Activated T-cell treated with anti-CD3 and anti-CD28 coated beads, Interleukin-2, amount 50 U/mL, for 24 hours (primary cell): ENCODE measurements at places on chromosomes 1 and 21.

GRCh38 chr1:93137604-93138292 is 42.5 kb downstream of the TMED5 start:
- DNase-seq: no peak

DNA sequence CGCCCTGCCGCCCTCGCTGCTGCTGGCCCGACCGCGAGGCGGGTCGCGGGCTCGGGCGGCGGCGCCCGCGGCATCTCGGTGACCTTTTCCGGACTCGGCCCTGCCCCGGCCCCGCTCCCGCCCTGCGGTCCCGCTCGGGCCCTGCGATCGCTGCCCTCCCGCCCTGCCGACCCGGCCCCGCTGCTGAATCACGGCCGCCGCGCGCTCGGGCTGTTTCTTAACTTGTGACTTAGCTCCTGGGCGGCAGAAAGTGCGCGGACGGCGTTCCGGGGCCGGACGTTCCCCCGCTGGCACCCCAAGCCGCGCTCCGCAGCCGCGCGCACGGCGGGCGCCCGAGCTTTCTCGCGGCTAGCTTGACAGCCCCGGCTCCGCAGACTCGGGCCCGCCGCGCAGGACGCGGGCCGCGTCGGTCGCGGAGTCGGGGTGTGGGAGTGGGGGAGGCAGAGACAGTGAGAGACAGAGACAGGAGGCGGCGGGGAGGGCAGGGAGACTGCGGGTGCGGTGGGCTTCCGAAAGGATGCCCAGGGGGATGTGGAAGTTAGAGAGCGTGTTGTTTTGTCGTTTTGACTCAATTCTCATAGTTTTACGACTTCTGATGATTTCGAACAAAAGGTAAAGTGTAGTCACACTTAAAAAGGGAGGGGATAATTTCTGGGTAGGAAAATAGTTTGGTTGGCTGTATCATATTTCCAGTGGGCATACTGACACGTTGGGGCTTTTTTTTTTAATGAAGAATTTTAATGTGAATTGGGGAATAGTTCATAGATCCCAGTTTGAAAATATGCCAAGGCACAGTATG is 49.8 kb downstream of the PRDM2 start:
- no peak for DNase-seq

- DNase-seq: peak; percentile 13
Observed at GRCh38 chr21:46193829-46194373, 9.6 kb upstream of the SPATC1L start.

GRCh38 chr1:94156096-94156625 is 35.2 kb upstream of the ABCA4 start:
- no peak for DNase-seq

DNA sequence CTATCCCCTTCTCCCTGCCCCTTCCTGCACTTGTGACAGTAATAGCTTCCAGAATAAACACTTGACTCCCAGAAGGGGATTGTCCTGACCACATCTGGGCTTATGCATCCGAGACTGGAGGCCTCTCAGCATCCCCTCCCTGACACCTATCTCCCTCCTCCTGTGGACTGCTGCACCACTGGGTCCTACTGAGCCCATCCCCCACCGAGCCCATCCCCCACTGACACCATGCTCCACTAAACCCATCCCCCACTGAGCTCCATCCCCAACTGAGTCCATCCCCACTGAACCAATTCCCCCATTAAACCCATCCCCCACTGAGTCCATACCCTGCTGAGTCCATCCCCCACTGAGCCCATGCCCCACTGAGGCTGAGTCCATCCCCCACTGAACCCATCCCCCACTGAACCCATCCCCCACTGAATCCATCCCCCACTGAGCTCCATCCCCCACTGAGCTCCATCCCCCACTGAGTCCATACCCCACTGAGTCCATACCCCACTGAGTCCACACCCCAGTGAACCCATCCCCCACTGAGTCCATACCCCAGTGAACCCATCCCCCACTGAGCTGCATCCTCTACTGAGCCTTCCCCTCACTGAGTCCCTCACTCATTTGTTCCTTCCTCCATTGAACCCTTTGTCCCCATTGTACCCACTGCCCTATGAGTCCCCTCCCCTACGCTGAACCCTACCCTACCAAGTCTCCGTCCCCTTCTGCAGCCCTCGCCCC is 5.6 kb downstream of the PDZK1IP1 start:
- no peak for DNase-seq
